Vein endothelial cell (primary cell): ENCODE measurements at places on chromosomes 1 and 21. TPM values are rescaled to one million over a fixed set of nuclear protein-coding genes. Genes with fewer than 3 reads are reported as not detected.

The NDUFS2 gene
- total RNA-seq = 98.6 and 115 TPM in 2 replicates

The TMEM51 gene
- total RNA-seq = 10.8 and 12.4 TPM in 2 replicates

The ANGPTL3 gene
- not detected in 2 replicates for total RNA-seq

The LRRC71 gene
- 0.19 and 0.33 TPM in 2 replicates for total RNA-seq

The KRTAP11-1 gene
- total RNA-seq = not detected in 2 replicates

The RNF186 gene
- total RNA-seq = not detected in 2 replicates

The COL8A2 gene
- total RNA-seq = 2.4 and 2.6 TPM in 2 replicates

The HCRTR1 gene
- 1.3 and 2.0 TPM in 2 replicates for total RNA-seq

The FAM72B gene
- 2.8 and 3.3 TPM in 2 replicates for total RNA-seq

The LENEP gene
- 0.67 and 1.3 TPM in 2 replicates for total RNA-seq

The CD53 gene
- not detected in 2 replicates for total RNA-seq

The GORAB gene
- total RNA-seq = 9.5 and 9.8 TPM in 2 replicates

The CRYZL1 gene
- total RNA-seq = 20.9 and 21.9 TPM in 2 replicates

The GNAT2 gene
- not detected in 2 replicates for total RNA-seq
